ENCODE measurements at places on chromosomes 11 and 22.
A peak's percentile ranks its signal among the peaks of the same experiment; 100 is the strongest.

- peak; percentile 88 for DNase-seq
Measured at GRCh38 chr11:65639623-65640482, 2.0 kb downstream of the SIPA1 start.

DNA sequence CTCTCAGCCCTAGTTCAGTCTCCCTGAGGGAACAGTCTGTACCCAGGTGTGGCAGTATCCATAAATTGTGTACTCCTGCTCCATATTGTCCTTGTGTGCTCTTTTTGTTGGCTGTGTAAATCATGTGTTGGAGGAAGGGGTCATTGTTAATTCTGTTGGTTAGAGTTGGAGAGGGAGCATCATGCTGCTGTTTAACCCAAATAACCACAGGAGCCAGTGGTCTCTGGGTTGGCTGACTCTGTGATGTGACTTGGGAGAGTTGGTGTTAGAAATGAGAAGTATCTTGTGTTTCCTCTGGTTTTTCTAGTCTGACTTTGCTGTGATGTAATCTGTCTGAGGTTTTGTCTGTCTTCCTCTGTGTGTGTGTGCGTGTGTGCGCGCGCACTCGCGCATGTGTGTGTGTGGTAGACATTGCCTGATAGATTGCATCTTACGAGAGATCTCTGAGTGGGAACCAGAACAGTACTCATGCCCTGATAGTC, 30.5 kb downstream of the CTNND1 start:
- peak; percentile 92 for DNase-seq

GRCh38 chr11:110293389-110293788, 3.0 kb downstream of the RDX start:
- no peak for DNase-seq

DNA sequence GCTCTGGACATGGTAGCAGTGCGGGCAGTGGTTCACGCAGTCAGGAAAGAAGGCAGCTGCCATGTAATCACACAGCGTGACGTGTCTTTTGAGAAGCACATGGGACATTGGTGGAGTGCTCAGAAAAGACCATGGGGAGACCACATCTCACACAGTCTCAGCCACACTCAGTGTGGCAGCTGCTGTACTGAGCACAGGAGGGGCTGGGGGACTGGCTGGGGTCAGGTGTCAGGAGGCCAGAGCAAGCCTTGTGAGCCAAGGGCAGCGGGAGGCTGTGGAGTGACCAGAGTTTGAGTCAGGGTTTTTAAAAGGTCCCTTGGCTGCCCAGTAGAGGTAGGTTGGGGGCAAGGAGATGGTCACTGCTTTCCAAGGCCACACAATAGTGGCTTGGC, 18.5 kb downstream of the CLDN5 start:
- no peak for DNase-seq

DNA sequence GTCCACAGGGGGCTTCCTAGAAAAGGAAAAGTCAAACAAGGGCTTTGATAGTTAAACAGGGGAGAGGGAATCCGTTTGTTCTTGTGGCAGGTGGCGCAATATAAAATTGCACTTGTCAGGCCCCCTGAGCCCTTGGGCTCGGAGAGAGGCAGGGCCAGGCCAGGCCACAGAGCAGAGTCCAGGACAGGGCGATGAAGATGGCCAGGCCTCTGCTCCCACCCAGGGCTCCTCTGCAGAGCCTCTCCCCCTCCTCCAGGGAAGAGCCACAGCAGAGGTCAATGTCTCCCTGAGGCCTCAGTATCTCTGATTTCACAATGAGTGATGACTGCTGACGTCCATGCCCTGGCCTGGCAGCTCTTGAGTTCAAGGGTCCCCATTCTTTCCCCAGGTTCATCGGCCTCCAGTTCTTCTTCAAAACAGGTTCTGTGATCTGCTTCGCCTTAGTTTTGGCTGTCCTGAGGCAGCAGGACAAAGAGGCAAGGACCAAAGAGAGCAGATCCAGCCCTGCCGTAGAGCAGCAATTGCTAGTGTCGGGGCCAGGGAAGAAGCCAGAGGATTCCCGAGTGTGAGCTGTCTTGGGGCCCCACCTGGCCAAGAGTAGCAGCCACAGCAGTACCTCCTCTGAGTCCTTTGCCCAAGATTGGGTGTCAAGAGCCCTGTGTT, 36.4 kb upstream of the TPBGL start:
- no peak for DNase-seq

DNA sequence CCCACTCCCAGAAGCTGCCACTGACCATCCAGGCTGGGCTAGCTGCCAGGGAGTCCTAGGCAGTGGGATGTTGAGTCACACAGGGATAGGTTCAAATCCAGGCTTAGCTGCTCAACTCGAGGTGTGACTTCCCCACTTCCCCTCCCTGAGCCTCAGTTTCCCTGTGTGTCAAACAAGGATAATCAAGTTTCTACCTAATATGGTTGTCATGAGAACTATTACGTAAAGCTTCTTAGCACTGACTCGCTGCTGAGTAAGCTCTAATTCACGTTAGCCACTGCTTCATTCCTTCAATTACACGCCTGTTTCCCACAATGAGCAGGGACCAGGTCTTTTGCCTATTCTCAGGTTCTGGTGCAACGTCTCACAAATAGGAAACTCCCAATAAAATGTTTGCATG, 67.7 kb downstream of the SEZ6L start:
- DNase-seq: no peak

GRCh38 chr11:65003282-65003681, 6.5 kb upstream of the BATF2 start:
- no peak for DNase-seq

DNA sequence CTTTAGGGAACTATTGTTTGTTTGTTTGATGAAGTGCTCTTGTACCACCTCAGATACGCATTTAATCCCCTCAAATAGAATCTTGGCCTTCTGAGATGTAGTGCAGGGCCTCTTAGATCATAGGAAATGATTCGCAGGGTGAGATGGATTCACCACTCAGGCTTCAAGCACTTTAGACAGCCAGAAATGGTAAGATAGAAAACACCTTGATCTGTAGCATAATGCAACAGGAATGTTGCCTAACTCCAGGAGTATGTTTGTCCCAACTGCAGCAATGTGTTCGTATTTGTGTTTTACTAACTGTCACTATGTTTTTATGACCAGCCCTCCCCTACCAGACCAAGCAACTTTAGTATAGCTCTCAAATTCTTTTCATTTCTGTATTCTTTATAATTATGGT, 761.2 kb downstream of the NELL1 start:
- no peak for DNase-seq

- no peak for DNase-seq
Measured at GRCh38 chr11:120330045-120330444, 4.9 kb downstream of the TLCD5 start.

DNA sequence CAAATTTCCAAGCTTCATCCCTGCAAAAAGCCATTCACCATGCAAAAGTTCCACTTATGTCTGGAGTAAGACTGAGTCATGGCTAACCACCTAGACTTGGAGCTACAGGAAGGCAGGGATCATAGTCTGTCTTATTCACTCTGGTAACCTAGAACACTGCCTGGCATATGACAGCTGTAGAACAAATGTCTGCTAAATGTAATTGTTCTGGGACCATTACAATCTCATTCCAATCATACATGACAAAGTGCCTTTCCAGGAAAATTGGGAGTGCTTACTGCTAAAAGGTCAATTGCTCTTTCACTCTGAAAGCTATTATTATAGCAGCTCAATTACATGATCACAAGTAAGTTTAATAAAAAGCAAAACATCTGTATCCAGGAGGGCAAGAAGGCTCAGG, 99.1 kb upstream of the CHRM4 start:
- no peak for DNase-seq

GRCh38 chr22:46727813-46728364, 10.2 kb downstream of the CERK start:
- no peak for DNase-seq

DNA sequence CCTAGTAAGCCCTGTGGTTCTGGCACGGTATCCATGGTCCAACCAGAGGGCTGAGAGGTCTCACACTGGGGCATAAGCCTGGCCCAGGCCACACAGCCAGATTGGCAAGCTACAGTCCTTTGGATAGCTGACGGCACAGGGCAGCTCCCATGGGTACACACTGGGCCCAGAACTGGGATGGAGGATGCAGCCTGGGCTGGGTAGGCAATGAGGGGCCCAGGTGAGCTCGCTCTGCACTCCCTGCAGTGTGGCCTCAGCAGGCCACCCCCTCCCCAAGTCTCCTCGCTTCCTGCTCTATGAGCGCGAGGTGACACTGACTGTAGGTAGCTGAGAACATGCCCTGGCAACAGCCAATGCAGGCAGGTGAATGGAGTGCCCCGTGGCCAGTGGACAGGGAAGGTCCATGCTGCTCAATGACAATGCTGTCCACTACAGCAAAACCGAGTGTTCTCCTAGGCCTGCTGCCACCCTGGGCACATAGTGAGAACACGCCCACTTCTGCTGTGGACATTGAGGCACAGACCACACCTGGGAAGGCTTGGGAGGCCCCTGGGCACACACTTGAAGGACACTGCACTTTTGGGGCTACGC, 3.8 kb downstream of the ARVCF start:
- DNase-seq: no peak

GRCh38 chr11:17528906-17529843, 15.0 kb downstream of the USH1C start:
- DNase-seq: no peak

DNA sequence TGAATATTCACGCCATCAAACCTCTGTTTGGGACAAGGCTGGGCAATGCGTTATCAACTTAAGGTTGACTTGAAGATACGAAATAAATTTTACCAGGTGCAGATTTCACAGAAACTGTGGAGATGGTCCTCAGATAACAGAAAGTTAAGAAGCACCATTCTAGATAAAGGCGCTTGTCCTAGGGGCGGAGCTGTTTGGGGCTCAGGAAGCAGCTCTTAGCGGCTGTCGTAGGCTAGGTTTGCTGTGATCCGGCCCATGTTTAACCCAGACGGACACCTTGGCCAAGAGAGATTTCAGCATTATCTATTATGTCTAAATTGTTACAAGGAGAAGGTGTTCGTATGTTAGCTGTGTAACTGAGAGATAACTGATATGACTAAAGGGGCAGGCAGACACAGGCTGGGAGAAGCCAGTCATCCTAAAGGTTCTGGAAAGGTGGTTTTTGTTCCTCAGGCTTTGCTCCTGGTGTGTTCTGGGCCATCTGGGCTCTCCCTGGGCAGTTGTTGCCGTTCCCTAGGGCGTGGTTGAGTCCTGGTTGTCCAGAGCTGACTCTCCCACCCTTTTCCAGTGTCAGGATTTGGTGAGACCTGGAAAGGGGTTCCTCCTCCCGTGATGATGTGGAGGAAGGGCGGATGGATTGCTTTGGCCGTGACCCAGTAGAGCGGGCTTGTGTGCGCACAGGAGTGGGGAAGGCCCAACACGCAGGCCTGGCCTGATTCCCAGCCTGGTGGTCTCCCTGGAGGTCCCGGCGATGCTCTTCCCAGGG, 25.8 kb downstream of the TPCN2 start:
- no peak for DNase-seq

- DNase-seq: no peak
Measured at GRCh38 chr11:130070846-130071200, 1.1 kb downstream of the APLP2 start.

DNA sequence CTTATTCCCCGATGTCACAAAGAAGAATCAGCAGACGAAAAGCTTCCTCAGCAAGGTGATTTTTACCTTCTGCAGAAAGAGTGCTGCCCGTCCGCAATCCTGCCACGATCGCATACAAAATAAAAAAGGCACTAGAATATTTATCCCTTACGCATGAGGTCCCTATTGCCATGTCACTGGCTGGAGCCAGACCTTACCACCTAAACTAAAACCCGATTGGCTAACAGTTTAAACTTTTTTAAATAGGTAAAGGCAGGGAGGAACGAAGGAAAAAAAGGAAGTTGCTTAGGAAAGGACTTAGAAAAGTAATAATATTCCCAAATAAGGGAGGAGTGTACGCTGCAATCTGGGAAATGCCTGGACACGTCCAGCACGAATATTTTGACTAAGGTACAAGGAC, 21.2 kb upstream of the ALDH3B2 start:
- DNase-seq: no peak

- DNase-seq: no peak
Measured at GRCh38 chr11:61052182-61052972, 49.9 kb upstream of the CD5 start.

DNA sequence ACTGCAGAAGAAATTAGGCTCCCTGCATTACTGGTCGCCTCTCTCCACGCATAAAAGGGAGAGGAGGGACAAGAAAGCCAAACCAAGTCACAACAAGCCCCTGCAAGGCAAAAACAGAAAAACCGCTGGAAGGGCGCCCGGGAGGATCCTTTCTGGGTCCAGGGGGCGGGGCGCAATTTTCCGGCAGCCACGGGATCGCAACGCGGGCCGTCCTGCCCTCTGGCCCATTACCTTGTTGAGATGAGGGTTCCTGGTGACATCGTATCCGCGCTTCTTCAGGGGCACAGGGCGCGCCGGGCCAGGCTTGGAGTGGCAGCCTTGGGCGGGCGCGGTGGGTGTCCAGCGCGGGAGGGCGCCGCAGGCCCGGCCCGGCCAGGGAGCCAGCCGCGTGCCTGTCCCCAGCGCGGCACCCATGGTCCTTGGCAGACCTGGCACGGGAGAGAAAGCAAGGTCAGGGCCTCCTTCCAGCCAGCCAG, 847 bp downstream of the ME3 start:
- peak; percentile 2 for DNase-seq

DNA sequence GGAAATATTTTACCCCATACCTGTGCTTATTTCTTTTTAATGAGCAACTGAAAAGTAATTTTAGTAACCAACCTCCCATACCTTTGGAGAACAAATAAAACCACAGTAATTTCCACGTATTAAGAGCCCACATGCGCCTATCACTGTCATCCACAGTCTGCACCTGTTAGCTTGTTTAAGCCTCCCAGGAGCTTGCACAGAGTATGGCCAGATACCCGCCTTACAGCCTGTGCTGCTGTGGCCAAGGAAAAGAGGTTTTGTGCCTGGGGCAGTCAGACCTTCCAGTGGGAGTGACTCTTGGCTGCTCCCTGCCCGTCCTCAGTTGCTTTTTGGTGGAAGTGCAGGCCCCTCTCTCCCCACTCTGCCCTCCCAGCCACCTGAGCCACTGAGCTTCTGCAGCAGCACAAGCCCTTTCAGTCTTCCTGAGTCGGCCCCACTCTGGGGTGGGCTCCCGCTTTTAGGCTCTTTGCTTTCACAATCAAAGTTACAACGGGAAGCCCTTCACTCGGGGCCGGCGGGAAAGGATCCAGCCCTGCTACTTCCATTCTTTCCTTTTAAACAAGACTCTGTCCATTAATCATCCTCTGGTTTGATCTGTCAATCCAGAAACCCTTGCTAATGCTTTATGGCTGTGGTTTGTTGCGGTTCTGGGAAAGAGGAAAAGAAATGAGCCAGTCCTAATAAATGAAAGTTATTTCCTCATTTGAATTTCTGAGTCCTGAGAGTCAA, 308.8 kb downstream of the TBC1D22A start:
- no peak for DNase-seq

Data from CD4-positive, alpha-beta T cell treated with Interleukin-10 for 1 hour (primary cell).